ENCODE measurements at places on chromosomes 4 and X.

DNA sequence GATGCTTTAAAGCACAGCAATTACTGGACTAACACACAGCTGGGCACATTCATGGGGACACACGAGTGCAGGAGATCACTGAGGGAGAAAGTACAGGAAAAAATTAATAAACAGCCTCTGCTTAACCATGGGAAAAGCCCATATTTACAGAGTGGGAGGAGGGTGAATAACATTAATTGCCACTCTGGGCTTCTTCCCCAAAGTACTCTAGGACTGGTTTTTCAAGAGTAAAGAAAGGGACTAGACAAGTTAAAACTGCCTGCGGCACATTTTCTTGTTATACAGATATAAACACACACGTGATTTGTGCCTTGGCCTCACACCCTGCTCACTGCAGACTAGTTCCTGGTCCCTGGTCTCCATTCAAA is 179.7 kb upstream of the TET2 start:
- DNase-seq, result no peak

GRCh38 chr4:26858035-26858918 is 2.4 kb upstream of the STIM2 start:
- no peak for DNase-seq

DNA sequence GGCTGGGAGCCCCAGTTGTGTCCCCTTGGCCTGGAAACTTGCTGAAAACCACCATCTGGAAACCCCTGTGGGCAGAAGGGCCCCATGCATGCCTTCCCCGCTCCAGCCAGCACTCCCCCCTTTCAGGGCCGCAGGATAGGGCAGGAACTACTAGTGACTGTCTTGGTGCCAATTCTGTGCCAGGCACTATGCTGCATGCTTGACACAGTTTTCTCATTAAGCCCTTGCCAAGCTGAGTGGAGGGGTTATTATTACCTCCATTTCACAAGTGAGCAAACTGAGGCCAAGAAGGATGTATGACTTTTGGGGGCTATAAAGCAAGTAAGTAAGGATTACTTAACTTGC is 73.6 kb upstream of the PJA1 start:
- DNase-seq, result no peak

GRCh38 chrX:80266287-80266686 is 154.0 kb upstream of the TENT5D start:
- DNase-seq, result no peak

GRCh38 chr4:157300701-157301100 is 80.2 kb downstream of the GRIA2 start:
- no peak for DNase-seq

DNA sequence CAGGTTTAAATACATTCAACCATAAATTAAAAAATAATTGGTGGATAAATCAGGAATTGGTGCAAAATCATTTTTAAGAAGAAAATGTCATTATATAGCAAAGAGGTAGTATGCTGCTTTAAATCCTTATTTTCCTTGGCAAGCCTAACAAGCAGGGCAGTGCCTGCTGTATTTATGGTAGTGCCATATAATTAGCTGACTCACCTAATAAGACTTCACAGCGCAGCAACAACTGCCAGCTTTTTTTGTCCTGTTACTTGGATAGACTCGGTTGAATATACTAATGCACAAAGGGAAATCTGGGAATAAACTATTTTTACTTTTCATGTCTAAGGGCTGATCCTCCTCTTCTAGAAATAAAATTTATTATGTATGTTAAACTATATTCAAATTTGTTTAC is 99.1 kb downstream of the SNCA start:
- DNase-seq, result no peak

- DNase-seq, result no peak
Observed at GRCh38 chr4:53619431-53619830, 28.1 kb upstream of the LNX1 start.

DNA sequence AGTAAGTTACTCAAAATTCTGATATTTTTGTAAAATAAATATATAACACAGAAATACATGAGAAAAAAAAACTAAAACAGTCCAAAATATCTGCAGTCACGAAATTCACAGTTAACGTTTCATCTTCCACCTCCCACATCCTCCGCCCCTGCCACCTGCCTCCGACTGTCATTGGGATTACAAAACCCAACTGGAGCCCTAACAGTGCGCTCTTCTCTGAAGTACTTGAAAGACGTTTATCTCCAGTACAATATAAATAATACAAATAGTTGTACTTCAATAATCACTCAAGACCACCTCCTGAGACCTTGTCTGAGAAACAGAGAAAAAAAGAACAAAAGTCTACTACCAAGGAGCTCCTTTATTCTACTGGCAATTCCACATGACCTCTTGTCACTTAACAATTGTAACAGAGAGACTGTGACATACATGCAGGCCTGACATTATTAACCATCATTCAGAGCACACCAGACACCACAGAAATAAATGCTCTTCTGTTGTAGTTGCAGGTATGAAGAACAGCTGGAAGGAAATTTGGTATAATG is 280.6 kb downstream of the PPP3CA start:
- DNase-seq, result no peak

DNA sequence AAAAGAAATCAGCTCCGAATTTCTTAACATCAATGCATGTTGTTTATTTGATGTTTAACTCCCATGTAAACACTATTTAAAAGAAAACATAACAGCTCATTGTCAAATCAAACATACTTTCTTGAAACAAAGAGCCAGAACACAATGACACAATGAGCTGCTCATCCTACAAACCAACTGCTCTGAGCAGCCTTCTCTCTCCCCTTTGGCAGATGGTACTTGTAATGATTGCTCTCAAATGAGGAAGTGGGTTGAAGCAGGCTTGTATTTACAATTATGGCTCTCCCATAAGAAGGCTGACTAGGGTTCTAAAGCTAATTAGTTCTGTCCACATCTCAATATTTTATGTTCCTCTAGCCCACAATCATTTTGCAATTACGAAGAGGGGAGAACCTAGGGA is 637.8 kb upstream of the ADGRL3 start:
- no peak for DNase-seq

- DNase-seq, result no peak
Observed at GRCh38 chr4:128462103-128462783, 174.6 kb upstream of the PGRMC2 start.

- DNase-seq, result no peak
Observed at GRCh38 chr4:17769406-17770174, 11.8 kb downstream of the FAM184B start.

- no peak for DNase-seq
Observed at GRCh38 chr4:153450544-153450917, 15.6 kb upstream of the TMEM131L start.

DNA sequence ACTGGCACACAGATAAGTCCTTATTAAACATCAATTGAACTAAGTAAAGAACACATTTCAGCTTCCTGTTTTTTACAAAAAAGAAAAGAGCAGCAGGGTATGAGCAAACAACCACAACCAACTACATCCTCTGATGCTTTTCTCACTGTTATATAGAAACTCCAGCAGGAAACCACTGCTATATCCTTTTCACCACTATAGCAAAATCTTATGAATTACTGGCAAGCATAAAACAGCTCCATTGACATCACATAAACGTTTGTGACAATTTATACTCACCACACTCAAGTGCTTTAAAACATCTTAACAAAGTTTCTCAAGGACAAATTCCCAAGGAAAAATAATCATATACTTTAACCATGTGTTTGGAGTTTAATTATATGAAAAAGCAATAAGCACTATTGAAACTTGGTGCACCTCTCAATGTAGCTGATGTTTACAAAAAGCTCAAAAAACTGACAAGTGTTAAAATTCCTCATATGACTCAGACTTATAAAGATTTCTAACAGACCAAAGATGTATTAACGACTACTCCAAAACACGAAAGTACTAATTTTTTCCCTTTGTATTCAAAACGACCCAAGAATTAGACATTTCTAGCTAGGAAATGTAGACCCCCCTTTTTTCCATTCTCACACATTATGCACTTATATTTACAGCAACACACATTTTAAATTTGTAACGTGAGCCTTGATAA is 12.9 kb downstream of the GPRIN3 start:
- no peak for DNase-seq

- peak; percentile 73 for DNase-seq
Observed at GRCh38 chr4:20253735-20254409, 2.2 kb downstream of the SLIT2 start.

- DNase-seq, result no peak
Observed at GRCh38 chr4:138193963-138194362, 48.2 kb downstream of the SLC7A11 start.

- DNase-seq, result no peak
Observed at GRCh38 chr4:6676722-6677558, 16.7 kb upstream of the S100P start.

Data from right hindlimb (tissue), 1 donor.